Colonic mucosa (tissue), 4 donors: ENCODE measurements at places on chromosomes 2 and 18. TPM values are rescaled to one million over a fixed set of nuclear protein-coding genes. Genes with fewer than 3 reads are reported as not detected.

VSNL1 gene
- total RNA-seq: 7.4 TPM

DNA sequence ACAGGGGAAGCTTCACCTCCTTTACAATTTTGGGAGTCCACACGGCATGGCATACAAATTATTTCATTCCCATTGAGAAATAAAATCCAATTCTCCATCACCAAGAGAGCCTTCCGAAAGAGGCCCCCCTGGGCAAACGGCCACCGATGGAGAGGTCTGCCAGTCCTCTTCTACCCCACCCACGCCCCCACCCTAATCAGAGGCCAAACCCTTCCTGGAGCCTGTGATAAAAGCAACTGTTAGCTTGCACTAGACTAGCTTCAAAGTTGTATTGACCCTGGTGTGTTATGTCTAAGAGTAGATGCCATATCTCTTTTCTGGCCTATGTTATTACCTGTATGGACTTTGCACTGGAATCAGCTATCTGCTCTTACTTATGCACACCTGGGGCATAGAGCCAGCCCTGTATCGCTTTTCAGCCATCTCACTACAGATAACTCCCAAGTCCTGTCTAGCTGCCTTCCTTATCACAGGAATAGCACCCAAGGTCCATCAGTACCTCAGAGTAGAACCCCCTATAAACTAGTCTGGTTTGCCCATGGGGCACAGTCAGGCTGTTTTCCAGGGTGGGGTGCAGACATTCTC is 58.3 kb downstream of the BCL11A start:
- peak; percentile 77 for DNase-seq

GRCh38 chr2:11133238-11133935 is 21.9 kb upstream of the SLC66A3 start:
- no peak for DNase-seq

- no peak for DNase-seq
Measured at GRCh38 chr2:157302492-157303099, 23.0 kb downstream of the ERMN start.
